ENCODE measurements at places on chromosomes 5 and 9.

DNA sequence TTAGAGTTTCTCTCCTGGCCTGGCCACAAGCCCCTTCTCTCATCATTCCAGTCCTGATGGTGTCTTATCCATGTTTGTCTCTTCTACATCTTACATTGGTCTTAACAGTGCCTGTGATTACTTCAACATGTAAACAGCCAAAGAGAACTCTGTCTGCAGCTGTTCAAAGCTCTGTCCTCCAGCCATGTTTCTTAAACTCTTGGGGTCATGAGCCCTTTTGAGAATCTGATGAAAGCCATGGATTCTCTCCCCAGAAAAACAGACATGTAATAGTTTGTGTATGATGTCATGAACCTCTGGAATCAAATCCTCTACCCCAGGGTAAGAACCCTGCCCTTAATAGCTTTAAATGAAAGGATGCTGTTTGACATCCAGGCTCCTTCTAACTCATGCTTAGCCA is 30.1 kb downstream of the MAMDC2 start:
- no peak for DNase-seq

- DNase-seq = no peak
These were observed 201.3 kb upstream of the PUM3 start for GRCh38 chr9:3045153-3045552.

- no peak for DNase-seq
These were observed 77.7 kb upstream of the FAM169A start for GRCh38 chr5:74943905-74944304.

GRCh38 chr9:114900942-114901802 is 29.2 kb downstream of the TNFSF8 start:
- no peak for DNase-seq

DNA sequence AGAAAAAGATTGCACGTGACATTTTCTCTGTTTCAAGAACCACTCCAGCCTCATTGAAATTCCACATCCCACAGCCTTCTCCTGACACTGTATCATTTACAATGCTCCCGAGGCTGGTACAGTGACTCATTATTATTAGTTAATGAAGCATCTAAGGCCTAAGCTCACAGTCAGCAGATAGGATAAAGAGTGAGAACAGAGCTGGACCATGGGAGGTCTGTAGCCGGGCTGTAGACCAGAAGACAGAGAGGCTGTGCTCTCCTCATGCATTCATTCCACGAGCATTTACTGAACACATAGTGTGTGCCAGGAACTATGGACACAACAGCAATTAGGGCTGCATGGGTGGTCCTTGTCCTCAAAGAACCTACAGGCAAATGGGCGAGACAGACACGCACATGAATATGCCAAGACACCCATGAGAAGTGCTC is 47.3 kb upstream of the GALNT10 start:
- DNase-seq = no peak

- DNase-seq = no peak
These were observed 18.3 kb upstream of the HSDL2 start for GRCh38 chr9:112361601-112362000.

- DNase-seq = peak; percentile 71
These were observed at the start of the genes EIF4E1B and SNCB for GRCh38 chr5:176629853-176630680. EIF4E1B (plus strand) TSS chr5:176630675; CDS start chr5:176642788, 12,113 bp downstream. SNCB (minus strand) TSS chr5:176630534; CDS start chr5:176629654, 880 bp downstream.

- DNase-seq = no peak
These were observed 45.4 kb downstream of the MFAP3 start for GRCh38 chr5:154084062-154084639.

DNA sequence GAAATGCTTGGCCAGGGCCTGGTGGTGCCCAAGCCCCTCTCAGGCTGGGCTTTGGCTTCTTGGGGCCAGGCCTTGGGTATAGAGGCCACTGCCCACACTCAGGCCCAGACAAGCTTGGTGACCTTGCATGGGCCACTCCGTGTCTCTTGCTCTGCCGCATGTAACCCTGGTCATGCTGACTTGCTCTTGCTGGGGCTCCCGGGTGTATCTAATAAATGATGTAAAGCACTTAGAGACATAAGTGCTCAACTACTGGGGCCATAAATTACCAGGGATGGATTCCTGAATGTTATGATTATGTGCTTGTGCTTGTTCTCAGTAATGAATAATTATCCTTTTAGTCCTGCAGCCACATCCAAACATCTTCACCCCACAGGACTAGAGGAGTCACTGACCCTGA is 54.0 kb downstream of the C5orf15 start:
- no peak for DNase-seq

DNA sequence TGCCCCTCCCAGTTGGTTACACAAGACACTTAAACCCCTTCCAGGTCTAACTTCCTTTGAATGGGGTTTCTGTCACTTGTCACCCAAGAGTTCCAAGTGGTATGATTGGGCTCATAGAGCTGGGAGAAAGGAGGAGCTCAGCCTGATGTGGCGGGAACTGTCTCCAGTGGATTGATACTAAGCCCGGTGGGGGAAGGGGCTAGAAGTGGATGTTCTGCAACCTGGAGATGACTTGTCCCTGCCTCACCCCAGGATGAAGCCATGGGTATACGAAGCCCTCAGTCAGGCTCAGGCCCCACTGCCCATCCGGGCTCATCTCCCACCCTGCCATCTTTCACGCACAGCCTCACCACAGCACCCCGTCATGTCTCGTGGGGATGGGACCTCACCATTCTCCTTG is 203.9 kb downstream of the CDK5RAP2 start:
- no peak for DNase-seq

- DNase-seq = no peak
These were observed 3.3 kb upstream of the NINJ1 start for GRCh38 chr9:93137362-93137761.

DNA sequence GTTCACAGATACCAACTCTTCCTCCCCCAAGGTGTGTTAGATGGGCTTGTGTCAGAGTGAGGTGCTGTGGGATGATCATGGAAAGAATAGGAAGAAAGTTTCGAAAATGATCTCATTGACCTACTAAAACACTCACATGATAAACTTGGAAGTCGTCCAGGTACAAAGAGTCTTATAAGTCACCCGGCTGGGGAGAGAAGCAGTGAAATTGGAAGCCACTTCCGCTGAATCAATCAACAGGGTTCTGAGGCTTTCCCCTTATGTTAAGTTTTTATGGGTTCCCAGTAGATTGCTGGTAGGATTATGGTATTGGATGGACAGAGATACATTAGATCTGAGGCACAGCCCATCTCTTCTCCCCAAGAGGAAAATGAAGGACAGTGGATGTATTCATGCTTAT is 218.8 kb upstream of the MSX2 start:
- DNase-seq = no peak

DNA sequence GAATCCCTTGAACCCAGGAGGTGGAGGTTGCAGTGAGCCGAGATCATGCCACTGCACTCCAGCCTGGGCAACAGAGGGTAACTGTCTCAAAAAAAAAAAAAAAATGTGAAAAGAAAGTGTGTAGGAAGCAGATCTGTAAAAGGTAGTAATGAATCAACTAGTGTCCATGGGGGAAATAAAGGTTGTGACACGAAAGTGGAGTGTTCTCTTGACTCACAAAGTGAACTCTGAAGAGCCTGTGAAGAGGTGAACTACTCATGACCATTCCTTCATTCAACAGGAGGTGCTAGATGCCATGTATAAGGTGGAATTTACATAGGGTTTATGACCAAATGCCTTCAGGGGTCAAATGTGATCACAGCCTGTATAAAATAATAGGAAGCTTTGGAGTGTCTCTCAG is 12.8 kb downstream of the IQGAP2 start:
- no peak for DNase-seq

- no peak for DNase-seq
These were observed 55.5 kb downstream of the TMOD1 start for GRCh38 chr9:97556721-97557605.

DNA sequence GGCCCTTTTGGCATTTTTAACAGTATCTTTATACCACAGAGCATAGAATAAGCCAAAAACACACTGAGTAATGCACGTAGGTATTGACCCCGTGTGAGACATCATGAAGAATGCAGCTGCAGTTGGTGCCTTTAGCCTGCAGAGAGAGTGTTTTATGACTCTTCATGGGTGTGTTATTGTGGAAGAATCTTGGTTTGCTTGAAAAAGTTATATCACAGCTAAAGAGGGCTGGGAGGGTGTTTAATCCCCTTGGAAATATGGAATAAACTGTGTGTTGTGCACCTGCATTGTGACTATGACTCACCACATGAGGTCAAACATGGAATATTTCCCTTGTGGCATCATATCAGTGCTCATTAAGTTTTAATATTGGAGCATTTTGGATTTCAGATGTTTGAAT is 458.7 kb downstream of the CDH9 start:
- no peak for DNase-seq

DNA sequence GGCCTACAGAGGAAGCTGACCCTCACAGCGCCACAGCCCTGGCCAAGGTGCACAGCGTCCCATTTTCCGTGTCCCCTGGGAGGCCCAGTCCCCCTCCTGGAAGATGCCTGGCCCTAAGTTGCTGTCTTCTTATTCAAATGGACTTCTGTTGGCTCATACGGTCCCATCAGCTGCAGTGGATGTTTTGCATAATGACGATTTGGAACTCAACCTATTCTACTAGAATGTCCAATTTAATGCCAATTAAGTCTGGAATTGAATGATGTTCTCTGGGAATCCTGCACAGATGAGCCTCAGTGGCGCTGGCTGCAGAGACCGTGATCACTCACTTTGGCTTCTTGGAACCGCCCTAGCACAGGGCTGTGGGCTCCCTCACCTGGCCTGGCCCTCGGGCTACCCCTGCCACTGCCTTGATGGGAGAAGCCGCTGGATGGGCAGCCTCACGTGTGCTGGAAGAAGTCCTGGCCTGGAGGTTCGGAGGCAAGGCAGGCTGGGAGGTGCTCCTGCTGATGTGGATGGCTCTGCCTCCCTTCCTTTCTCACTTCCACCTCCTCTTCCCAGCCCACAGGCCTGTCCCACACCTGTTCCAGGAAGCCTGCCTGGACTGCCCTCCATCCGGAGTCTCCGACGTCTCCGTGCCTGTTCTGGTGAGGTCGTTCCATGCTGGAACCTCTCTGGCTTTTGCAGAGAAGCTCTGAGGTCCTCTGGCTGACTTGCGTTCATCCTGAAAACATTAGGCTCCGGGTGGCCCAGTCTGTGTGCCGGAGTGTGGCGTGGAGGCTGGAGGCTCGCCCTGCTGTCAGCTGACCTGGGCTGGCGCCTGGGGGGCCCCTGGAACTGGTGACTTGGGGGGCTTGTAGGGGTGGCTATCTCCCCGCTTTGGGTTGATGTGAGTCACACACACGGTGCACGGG is 147.1 kb downstream of the RXRA start:
- no peak for DNase-seq

DNA sequence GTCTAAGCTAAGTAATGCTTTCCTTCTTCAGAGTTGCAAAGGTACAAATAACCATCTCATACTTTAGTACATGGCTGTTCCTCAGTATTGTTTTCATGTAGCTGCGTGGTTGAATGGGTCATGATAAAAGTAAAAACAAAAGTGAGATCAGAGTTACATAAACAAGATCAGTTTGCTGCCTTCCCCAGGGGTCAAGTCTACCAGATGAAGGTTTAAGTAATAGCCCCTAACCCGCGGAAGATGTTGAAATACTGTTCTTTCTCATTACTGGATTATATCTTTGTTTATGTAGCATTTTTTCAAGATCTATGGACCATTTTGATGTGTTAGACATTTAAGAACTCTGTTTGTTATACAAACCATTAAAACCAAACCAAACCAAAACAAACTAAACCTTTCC is 34.1 kb upstream of the ARRDC3 start:
- DNase-seq = no peak

DNA sequence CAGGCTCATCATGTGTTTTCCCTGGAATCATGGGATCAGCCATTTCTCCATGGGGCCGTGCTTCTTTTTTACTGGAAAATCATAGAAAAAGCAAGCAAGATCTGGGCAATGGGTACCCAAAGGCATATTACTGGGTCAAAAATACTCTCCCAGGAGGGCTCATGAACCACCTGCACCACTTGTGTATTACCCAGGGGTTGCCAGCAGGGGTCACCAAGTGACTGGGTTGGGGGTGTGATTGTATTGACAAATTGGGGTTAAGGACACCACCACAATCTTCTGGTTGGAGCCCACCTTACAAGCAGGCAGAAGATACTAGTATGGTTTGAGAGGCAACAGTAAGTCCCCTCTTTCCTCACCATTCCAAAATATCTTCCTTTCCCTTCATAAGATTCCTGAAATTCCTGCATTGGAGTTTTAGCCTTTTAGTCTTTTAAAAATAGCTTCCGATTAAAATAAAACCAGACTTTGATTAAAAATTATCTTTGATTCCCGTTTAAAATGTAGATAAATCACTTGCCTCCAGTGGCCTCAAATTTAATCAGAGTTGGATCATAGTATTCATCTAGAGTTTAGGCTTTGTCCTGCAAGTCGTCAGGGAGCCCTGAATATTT is 603.3 kb downstream of the KIF4B start:
- no peak for DNase-seq

- no peak for DNase-seq
These were observed 61.8 kb downstream of the C6 start for GRCh38 chr5:41151564-41151963.

- no peak for DNase-seq
These were observed 30.7 kb downstream of the SPIN1 start for GRCh38 chr9:88418715-88419540.

GRCh38 chr9:35696520-35697215 is 6.9 kb upstream of the TPM2 start:
- DNase-seq = no peak

GRCh38 chr5:37663538-37663937 is 176.3 kb downstream of the GDNF start:
- DNase-seq = no peak
